Fibroblast of mammary gland (primary cell): ENCODE measurements at places on chromosomes 2 and 18.

DNA sequence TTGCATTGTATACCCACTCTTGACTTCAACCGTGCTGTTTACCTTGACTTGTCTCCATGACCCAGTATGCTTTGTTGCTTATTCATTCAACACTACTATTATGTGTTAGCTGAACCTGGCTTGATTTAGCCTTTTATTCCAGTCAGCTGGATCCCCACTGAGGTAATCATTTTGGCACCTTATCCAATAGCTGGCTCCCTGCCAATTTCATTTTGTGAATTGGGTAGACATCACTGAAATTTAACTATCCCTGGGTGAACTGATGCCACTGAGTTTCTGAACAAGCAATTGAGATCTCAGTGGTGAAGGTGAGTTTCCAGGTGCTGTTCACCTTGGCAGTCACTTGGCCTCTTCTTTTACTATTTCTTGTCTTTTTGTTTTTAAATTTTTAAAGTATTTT lies 584.3 kb downstream of the ADCYAP1 start:
- no peak for DNase-seq

- no peak for DNase-seq
These were observed 127.2 kb downstream of the FAM161A start for GRCh38 chr2:61726456-61727209.

- DNase-seq, result no peak
These were observed 77.1 kb upstream of the TNP1 start for GRCh38 chr2:216936954-216937357.

GRCh38 chr2:26709323-26710110 lies 17.0 kb downstream of the KCNK3 start:
- DNase-seq, result no peak
